DMS79 treated with DMSO at 0.1 percent for 48 hours (cell line): ENCODE measurements at places on chromosomes 11 and 22.

DNA sequence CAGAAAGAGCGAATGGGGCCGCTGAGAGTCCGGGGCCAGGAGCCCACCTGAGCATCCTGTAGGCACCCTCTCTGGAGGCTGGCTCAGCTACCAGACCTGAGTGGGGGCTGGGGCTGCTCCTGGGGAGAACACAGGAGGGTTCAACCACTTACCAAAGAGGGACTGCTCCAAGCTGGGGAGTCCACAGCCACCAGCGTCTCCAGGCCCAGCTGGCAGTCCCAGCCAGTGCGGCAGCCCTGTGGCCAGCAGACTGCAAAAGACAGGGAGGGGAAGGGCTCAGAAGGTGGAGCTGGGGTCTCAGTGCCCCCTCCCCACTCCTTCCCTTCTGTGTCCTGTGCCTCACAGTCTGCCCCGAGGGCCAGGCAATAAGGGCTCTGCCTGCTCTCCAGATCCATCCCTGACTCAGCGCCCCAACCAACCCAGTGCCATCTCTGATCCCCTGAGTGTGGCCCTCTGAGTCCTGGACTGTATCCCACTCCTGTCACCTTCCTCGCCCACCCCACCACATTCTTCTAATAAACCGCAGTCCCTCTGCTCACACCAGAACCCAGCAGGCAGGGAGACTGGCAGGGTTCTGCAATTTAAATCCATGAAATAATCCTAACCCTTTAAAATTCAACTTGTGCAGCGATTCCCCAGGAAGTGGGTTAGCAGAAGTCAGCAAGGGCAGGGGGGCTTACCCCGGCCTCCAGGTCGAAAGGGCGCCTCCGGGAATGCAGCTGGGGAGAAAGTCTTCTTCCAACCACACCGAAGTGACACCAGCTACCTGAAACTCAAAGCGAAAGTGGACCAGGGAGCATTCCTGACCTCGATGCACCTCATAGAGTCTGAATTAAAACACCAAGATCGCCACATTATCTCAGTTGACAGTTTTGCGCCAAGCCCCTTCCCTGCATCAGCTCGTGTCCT lies 13.3 kb downstream of the CHST1 start:
- DNase-seq = no peak

- peak; percentile 11 for DNase-seq
These were observed 4.6 kb upstream of the BIRC3 start for GRCh38 chr11:102312667-102313066.

DNA sequence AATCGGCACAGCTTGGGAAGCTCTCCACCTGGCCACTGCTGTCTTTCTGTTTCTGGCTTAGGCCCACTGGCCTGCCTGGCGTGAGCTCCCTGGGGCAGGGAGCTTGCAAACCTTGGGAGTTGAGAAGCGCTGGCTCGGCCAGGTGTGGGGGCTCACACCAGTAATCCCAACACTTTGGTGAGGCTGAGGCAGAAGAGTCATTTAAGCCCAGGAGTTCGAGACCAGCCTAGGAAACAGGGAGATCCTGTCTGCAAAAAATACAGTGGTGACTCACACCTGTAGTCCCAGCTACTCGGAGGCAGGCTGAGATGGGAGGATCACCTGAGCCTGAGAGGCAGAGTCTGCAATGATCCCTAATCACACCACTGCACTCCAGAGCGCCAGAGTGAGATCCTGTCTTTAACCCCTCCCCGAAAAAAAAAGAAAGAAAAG lies 4.0 kb downstream of the AP5B1 start:
- DNase-seq = no peak

DNA sequence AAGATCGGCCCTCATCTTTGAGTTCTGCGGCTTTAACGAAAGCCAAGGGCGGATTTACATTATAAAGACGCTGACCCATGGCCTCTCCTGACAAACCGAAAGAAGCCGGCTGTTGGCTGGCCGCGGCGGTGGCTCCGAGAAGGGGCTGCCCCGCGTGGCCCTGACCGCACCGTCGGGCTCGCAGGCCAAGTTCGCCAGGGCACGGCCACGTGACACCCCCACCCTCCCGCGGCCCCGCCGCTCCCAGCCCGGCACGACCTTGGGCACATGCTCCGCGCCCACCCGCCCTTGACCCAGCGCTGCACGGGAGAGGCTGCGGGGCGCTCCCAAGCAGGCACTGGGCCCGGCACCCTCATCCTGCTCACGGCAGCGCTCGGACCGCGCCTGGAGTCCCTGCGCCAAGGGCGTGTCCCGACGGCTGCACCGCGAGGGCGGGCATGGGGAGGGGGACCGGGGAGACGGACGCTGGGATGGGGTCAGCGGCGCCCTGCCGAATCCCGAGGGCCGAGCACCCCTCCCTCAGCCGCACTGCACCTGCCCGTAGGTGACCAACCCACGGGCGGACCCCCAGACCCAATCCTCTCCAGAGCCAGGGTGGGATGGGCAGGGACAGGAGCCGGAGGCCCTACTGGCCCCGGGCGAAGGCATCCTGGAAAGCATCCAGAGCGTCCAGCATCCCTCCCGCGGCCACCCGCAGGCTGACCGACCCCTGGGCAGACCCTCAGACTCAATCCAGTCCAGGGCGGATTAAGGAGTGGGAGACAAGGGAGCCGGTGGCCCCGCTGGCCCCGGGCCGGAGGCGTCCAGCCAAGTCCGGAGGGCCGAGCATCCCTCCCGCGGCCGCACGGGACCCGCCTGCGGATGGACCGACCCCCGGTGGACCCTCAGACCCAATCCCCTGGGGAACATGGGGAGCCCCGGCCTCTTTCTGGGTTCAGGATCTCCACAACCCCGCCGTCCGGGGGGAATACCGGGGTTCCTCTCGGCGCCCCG lies 759 bp downstream of the CPT1A start:
- no peak for DNase-seq

- no peak for DNase-seq
These were observed 239.6 kb upstream of the MPPED2 start for GRCh38 chr11:30825723-30826122.

- no peak for DNase-seq
These were observed 1024.5 kb downstream of the LRRC4C start for GRCh38 chr11:40434926-40435325.

DNA sequence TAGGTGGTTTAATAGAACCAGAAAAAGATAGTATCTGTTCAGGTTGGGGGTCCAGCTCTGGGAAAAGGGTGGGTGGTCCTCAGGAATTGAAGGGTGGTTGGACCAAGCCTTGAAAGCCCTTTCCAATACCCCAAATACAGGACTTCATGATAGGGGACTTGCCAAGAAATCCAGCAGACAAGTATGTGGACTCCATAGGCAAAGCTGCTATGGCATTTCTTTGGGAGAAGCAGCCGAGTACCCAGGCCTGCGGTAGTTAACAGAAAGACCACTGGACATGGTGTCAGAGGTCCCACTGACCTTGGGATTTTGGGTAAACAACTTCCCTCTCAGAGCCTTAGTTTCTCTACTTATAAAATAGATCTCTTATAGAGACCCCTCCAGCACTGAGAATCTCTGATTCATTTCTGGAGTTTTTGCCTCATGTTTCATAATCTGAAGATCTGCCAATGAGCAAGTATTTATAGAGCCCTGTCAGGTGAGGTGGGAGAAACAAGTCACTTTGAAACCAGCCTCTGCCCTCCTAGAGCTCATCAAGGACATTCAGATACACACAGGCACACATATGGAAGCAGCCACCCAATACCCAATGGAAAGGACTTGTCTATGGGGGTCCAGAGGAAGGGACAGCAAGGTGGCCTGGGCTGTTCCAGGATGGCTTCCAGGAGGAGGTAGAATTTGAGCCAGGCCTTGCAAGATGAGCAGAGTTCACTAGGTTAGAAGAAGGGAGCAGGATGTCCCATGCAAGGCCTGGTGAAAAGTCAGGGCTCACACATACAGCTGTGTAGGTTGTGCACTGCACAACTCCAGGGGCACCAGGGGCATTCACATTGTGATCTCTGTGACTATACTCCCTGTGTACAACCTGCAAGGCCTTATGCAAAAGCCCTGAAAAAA lies 31.0 kb upstream of the ACCSL start:
- no peak for DNase-seq

DNA sequence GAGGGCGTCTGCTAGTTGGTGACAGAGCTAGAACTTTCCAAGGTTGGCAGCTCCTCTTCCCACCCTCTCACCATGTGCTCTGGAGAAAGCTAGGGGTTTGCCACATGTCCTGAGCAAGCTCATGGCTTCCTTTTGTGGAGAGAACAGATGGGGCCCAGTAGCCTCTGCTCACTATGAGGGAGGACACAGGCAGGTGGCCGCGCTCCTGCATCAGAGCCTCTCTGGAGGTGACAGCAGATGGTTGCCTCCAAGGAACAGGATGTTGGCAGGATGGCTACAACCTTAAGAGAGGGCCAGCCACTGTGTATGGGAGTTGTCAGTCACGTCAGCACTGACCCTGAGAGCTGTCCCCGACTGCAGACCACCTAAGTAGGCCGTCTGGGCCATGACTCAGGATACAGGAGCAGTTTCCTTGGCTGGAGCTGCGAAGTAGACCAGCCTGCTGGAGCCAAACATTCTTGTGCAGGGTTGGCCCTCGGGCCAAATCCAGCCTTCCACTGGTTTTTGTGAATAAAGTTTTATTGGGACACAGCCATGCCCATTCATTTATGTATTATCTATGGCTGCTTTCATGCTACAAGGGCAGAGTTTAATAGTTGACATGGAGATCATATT lies 28.0 kb downstream of the SGSM1 start:
- DNase-seq = no peak

- DNase-seq = no peak
These were observed 57.4 kb downstream of the JAM3 start for GRCh38 chr11:134126217-134126822.

DNA sequence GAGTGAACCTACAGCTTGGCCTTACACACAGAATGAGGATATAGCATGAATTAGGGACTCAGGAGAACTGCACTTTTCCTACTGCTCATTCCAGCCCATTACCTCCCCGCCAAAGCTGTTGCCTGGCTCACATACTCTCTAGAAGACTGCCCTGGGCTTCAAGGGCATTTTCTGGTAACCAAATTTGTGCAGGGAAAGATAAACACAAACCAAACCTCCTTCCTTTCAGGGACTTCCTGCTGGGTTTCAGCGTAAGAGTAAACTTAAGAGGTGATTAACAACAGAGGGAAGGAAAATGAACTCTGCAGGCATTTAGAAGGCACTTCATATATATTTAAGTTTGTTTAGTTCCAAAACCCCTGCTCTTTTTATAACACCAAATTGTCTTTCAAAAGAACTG lies 194.9 kb downstream of the SWAP70 start:
- DNase-seq = no peak
